ENCODE measurements at places on chromosomes 4 and X.
A peak's percentile ranks its signal among the peaks of the same experiment; 100 is the strongest.

DNA sequence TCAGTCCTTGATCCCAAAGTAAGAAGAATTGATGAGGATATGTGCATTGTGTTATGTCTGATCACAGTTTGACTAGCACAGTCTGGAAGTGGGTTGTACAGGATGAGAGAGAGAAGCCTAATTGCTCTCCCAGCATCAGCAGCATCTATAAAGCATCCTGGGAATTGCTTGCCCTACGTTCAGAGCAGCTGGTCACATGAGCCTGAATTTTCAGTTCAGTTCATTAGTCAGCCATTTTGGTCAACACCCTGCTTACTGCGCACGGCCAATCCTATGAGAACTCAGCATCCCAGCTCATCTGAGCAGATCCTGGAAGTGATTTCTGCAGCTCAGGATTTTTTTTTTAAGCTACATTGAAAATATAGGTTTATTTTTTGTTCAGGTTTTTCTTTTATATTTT is at the start of gene RUFY3:
TSS of gene RUFY3 (plus strand) at position 218 of the 400 bp plus-strand sequence. CDS start 610 bp downstream, outside the sequence.
- DNase-seq: peak; percentile 82

- DNase-seq: no peak
These were observed 9.0 kb upstream of the RPL34 start for GRCh38 chr4:108611365-108611764.

DNA sequence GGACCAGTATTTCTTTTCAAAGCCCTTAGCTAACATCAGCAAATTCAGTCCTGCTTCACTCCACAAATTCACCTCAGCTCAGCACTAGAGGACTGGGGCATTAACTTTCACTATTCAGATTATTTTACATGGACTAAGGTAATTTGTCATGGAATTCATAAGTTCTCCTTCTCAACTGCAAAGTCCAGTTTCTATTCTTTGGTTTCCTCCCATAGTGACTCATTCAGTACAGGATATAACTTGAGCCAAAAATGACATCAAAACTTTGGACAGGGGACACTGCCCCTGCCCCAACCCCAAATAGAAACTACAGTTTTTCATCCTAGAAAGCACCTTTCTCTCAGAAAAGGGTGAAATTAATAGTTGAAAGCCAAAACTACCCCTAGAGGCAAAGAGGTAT is 52.7 kb downstream of the COX7B2 start:
- DNase-seq: no peak

- DNase-seq: no peak
These were observed 77.0 kb downstream of the PAPSS1 start for GRCh38 chr4:107643021-107643420.

DNA sequence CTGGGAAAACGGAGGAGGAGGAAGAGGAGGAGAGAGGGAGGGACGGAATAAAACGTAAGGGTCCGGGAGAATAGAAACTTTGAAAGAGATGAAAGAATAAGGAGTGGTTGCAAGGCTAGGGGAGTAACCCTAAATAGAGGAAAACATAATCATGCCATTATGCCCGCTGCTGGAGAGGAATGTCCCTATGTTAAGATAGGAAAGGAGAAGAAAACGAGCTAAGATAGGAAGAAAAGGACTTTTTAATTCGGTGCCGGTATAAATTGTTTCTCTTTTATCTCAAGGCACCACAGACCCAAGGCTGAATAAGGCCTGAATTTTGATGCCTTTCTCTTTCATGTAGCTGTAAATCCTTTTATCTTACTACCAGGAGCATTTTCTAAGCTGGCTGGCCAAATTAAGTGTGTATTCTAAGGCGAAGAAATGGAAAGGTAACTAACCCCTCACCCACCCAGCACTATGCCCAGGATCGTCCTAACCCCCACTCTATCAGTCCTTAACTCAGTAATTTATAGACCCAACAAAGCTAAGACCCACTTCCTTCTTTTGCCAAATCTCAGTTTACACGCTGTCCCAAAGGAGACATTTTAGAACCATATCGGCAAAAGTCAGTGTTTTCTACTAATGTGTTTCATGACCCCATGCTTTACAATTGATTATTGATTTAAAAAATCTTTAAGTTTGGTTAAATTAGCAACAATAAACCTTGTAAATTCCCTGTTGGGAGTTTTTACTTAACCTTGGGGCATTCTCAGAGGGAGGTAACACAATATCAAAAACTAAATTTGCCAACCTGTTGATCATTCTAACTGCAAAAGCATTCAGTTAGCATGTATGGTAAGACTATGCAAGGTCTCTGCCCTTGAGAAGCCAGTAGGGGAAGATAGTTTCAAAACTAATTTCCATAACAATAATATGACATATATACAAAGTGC is 1.1 kb upstream of the CUL4B start:
- no peak for DNase-seq

DNA sequence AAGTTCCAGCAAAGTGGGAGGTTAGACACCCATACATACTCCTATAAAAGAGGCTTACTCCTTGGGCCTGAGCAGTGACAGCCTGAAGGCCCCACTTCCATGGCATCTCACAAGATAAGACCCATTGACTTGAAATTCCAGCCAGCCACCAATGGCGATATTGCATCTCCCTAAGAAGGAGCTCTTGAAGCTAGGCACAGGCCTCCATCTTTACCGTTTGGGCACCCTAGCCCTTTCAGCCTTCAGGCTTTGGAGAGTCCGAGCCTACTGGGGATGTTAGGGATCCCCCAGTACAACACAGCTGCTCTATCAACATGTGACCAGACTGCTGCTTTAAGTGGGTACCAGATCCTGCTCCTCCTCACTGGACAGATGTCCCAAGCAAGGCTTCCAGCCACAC is 189.5 kb downstream of the MAGEE1 start:
- DNase-seq: no peak

DNA sequence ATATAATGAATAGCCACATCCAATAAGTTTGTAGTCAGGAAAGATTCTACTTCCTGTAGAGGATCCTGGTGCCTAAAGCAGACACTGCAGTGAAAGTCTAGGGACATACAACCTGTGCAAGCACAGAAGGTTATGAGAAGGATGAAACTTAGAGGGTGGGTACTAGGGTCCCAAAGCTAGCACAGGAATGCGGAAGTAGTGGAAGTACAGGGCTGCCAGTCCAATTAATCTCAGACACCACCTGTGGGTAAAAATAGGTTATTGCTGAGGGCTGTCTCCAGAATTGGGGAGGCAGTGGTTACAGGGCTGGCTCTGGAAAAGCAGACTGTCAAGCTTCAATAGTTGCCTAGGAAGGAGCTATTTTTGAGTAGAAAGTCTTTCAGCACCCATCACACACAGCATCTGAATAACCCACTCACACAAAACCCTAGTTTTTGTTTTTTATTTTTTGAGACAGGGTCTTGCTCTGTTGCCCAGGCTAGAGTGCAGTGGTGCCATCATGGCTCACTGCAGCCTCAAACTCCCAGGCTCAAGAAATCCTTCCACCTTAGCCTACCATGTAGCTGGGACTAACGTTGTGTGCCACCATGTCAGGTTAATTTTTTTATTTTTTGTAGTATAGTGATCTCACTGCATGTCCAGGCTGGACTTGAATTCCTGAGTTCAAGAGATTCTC is 50.8 kb upstream of the ELF2 start:
- DNase-seq: no peak

- DNase-seq: no peak
These were observed 59.6 kb downstream of the NFKB1 start for GRCh38 chr4:102560571-102561341.

DNA sequence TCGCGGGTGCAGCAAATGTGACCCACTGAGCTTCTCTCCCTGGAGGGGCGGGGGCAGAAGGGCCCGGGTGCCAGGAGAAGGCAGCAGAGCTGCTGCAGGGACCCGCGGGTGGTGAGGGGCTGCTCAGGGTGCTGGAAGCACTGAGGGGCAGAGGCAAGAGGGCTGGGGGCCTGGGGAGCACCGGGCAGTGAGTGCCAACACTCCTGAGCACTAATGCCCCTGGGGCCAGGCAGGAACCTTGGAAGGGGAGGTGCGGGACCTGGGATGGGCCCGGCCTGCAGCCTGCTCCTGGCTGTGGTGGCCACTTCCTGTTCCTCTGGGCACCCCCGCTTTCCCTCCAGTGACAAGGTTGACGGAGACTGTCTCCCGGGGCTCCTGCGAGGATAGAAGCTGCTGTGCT is 66.5 kb upstream of the ADRA2C start:
- DNase-seq: no peak

GRCh38 chrX:13888284-13888683 is 71.4 kb upstream of the GPM6B start:
- no peak for DNase-seq

DNA sequence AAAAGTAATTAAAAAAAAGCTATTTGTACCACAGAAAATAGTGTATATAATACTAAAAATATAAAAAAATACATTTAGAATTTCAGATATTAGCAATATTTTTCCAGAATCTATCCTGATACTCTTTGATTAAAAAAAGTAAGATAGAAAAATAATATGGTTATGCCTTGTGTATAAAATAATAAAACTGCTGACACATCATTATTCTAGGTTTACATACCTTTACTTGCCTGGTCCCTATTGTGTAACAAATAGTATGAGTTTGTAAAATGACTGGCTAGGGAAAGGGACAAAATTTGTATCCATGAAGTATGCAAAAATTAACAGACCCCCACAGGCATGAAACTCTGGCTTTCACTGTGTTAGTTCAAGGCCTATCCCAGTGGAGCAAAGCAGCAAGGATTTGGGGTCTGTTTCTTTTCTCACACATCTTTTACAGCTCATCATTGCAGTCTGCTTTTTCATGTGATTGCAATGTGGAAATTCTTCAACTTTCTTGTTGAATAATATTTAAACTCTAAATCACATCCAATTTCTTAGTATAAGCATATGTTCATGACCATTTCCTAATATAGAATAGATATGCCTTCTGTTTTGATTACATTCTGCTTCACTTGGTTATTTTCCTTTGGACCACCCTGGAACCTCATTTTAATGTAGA is 136.7 kb upstream of the PCDH18 start:
- DNase-seq: no peak

DNA sequence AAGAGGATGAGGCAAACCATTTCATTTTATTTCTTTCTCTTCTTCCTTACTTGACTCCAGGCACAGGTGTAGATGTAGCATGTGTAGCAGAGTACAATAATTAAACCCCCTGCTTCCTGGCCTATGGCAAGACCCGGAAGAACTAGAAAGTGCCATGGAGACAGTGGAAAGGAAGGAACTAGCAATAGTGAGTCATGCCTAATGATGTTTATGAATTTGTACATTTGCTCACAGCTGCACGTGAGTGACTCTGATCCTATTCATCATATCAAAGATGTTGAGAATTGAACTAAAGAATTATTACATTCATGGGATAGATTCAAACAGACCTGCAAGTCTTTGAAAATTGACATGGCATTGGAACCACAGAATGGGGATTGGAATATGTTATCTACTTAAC is 2233.9 kb upstream of the TENM3 start:
- no peak for DNase-seq

DNA sequence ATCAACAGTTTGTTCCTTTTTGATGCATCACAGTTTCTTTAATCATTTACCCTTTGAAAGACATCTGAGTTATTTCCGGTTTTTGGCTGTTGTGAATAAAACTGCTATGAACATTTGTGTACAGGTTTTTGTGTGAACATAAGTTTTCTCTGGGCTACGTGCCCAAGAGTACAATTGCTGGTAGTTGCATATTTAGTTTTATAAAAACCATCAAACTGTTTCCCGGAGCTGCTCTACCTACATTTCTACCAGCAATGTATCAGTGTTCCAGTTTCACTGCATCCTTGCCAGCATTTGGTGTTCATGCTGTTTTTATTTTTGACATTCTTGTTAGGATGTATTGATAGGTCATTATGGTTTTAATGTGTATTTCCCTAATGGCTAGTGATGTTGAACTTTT is 17.3 kb downstream of the KDM6A start:
- DNase-seq: no peak

DNA sequence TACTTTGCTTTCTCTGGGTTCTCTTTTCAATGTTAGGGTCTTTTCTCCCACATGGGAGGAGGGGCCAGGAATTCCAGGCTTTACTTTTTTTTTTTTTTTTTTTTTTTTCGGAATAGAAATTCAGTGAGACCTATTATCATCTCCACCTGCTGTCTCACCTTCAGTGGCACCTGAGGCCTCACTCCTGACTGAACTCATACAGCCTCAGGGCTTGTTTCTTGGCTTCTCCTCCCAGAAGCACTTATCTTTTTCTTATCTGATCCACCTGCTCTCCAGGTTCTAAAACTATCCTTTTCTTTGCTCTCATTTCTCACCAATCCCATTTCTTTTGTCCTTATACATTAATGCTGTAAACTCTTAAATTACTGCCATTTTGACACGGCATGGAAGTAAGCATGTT is 117.3 kb upstream of the PPP3CA start:
- no peak for DNase-seq

Data from NCI-H345 (cell line).